Stimulated activated CD8-positive, alpha-beta memory T cell treated with anti-CD3 and anti-CD28 coated beads, Interleukin-4, amount 100 ng/mL, for 48 hours (primary cell): ENCODE measurements at places on chromosomes 5 and 9.

DNA sequence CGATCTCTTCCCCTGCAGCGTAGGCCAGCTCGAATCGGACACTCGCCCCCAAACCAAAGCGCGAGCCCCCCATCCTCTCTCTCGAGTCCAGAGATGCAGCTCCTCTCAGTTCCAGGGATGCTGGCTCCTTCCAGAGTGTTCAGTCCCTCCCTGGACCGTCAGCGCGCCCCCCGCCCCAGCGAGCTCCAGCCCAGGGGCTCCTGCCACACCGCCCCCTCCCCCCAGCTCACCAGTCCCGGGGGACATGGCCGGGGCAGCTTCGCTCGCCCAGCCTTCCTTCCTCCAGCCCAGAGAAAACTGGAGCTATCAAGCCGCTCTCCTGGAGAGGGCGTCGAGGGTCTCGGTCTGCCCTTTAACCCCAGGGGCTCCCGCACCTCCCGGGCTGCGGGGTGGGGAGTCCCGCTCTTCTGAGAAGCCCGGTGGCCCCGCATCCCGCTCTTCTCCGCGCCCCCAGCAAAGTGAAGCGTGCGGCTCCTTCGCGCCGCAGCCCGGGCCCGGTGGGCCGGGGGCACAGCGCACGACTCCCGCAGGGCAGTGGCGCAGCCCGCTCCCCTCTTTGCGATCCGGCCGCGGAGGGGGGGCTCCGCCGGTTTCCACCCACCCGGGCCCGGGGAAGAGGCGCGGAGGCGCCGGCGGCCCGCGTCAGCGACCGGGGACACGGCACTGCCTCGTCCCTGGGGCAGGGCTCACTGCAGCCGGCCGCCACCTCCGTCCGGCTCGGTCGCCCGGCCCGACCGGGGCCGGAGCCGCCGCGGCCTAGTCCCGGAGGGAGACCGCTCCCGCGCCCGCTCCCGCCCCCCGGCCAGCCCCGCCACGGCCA is 587 bp downstream of the MIER3 start:
- peak; percentile 42 for DNase-seq

- DNase-seq = no peak
These were observed 7.1 kb upstream of the IFNA6 start for GRCh38 chr9:21357479-21358460.

DNA sequence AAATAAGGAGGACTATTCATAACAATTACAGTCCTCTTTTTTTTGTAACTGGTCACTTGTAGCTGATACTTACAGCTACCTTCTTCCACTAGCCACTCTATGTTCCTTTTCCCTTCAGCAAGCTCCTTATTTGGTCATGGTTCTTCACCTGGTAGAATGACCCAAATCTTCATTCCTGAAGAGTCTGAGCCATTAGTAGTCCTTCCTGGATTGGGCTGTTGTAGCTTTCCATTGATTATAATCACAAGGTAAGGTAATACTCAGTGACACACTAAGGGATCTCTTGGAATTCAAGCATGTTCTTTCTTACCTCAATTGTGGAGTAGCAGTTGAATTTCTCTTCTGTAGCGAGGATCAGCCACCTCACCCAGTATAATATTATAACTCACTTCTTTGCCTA is 25.5 kb upstream of the ITGA2 start:
- no peak for DNase-seq

DNA sequence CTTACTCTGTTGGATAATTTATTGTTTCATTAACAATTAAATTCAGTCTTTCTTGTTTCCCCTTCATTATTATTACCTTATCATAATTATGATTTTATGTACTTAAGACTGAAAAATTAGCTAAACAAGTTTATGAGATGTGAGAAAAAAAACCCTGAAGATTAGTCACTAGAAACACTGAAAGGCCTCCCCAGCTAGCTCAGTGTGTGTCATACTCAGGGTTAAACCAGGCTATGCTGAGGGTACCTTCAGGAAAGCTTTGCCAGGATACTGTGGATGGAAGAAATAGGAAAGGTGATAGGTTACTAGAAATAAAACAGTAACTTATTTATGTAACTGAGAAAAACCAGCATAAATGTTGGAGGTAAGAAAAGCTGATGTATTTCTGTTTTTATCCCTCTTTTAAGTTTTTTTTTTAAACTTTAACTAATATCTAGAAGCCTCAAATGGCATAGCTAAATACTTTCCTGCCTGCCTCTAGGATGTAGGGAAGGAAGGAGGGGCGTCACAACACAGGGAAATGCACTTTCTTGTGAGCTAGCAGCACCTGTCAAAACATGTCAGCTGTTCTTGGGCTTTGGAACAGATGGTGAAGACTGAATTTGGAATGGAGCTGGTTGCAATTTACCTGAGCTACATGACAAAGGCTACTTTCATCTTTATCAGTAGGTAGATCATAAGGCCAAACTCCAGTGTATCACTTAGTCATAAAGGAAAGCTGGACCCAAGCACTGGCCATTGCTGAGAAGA is 24.2 kb downstream of the NMRK1 start:
- DNase-seq = no peak

DNA sequence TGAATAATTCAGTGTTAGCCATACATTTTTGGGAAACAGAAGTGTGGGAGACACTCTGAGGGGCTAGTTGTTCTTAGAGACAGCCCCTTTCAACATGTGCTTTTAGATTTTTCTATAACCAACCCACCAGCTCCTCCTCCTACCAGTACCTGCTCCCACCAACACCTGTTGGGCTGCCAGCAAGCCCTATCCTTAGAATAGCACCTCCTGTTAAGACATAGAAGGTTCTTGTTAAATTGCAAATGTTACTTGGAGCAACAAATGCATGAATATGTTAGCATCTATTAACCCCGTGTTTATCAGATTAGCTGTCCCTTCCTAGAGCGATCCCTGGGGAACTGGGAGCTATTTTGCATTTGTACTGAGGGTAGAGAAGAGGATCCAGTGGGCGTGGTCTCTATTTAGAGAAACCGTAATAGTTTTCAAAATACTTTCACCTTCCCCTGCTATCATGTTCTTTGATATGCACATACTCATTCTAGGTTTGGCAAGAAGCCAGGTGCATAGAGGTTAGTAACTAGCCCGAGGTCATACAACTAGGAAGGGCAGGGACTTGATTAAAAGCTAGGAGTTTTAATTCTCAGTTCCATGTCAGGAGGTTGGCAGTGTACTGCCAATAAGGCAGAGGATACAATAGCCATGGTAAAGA is 334.4 kb downstream of the KCTD16 start:
- DNase-seq = no peak

DNA sequence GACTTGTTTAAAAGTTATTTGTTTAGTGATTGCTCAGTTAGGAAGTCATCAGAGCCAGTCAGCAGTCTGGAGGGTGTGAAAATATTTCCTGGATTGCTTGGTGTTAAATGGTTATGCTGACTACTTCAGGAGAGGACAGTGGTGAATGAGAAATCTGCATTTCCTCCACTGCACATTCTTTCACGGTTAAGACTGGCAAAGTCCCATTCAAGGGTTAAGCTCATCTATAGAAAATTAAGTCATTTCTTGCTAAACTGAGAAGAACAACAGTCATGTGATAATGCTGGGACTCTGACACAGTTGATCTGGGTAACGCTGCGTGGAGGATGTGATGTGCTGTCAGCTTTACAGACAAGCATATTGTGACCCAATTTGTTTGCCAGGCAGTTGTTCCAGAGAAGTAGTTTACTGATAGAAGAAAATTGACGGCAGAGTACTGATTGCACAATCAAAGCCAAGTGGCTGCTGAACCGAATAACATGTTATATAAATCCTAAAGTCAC is 80.4 kb downstream of the GRAMD2B start:
- no peak for DNase-seq

GRCh38 chr9:138069731-138070456 is 192.3 kb downstream of the CACNA1B start:
- DNase-seq = no peak

GRCh38 chr9:120768247-120768646 is 25.0 kb downstream of the FBXW2 start:
- DNase-seq = no peak

DNA sequence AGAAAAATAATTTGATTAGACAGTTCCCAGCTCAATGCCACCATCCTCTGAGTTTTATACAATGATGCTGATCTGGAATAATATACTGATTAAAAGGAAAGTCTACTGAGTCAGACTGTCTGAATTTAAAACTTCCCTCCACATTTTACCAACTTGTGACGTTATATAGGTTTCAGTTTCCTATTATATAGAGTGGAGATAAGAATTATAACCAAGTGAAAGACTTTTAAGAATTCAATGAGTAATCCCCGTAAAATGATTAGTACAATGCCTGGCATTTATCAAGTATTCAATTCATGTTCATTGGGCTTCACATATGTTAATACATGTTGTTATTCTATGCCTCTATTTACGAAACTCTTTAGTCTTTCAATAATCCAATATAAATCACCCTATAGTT is 166.0 kb downstream of the CDH9 start:
- DNase-seq = no peak

DNA sequence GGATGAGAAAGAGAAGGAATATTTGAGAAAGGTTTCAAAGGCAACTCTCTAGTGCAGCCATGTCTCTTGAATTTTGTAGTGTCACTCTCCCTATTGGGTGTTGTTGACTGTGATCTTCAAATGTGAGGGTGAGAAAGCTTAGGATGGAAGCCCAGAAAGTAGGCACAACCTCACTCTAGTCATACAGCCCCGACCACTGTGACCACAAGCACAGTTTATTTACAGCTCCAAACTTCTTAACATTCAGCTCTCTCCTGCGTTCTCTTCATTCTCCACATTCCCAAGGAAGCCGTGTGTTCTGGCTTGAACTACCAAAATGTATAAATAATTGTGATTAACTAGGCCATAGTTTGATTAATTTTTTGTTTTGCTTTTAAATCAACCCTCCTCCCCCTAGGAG is 542.9 kb downstream of the LRRC70 start:
- no peak for DNase-seq

DNA sequence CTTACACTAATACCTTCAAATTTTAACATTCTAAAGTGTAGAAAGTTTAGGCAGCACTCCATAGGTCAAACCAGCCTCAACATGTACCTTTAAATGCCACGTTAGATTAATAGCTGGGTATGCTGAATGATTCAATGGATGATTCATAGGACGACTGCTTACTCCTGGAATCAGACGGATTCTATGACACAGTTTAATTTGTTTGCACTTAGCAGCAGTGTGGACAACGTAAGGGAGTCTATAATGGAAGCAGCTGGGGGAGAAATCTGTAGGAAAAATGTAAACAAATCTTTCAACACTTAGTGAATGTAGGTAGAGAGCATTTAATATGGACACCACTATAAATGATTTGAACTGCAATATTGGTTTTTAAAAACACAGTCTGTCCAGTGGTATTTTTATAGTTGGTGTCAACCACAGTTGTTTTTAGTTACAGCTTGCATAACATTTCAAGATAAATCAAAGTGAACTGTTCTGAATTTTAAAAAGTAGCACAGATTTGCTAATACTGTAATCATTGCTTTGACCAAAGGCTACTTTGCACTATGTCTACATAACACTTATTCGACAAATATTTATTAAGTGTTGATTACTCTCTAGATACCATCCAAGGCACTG is 701.5 kb upstream of the MEF2C start:
- DNase-seq = no peak
